H9 (cell line): ENCODE measurements at places on chromosomes 5 and 9. TPM values are rescaled to one million over a fixed set of nuclear protein-coding genes. Genes with fewer than 3 reads are reported as not detected.
A peak's percentile ranks its signal among the peaks of the same experiment; 100 is the strongest.

DNA sequence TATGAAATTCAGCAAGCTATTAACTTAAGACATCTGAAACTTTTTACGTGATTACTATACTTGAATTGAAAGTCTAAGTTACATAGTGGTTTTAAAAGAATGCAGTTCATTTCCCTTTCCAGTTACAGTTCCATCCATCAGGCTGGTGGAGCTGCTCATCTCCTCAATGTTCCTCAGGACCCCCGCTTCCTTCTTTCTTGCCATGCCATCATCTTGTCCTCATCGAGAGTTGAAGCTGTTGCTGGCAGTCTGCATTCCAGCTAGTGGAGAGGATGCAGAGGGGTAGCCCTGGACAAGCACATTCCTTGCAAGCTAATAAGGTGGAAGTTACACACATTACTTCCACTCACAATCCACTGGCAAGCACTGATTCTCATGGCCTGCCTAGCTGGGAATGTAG is 8.8 kb upstream of the RNF183 start:
- no peak for DNase-seq
- no peak overlapping the region for H3K4me3 ChIP-seq
- no peaks in the 10 kb centered on the region for H3K36me3 ChIP-seq
- no peaks in the 10 kb centered on the region for H3K4me1 ChIP-seq

DNA sequence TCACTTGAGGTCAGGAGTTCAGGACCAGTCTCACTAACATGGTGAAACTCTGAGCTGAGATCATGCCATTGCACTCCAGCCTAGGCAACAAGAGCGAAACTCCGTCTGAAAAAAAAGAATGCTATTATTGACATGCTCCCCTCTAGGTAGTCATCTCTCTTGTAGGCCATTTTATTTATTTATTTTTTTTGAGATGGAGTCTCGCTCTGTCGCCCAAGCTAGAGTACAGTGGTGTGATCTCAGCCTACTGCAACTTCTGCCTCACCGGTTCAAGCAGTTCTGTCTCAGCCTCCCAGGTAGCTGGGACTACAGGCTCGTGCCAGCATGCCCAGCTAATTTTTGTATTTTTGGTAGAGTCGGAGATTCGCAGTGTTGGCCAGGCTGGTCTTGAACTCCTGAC is 20.6 kb upstream of the NIM1K start:
- DNase-seq = no peak
- peaks cover 32% of the 10 kb centered on the region for H3K36me3 ChIP-seq
- no peak overlapping the region for H3K4me3 ChIP-seq
- H3K4me1 ChIP-seq = no peaks in the 10 kb centered on the region
- no peak overlapping the region for H3K27ac ChIP-seq
- no peaks in the 10 kb centered on the region for H3K27me3 ChIP-seq

- no peaks in the 10 kb centered on the region for H3K36me3 ChIP-seq
- H3K27ac ChIP-seq = no peak overlapping the region
- H3K4me1 ChIP-seq = no peaks in the 10 kb centered on the region
- no peak for DNase-seq
- H3K4me3 ChIP-seq = no peak overlapping the region
Measured at GRCh38 chr5:154491941-154492340, 13.9 kb upstream of the HAND1 start.

- peaks cover 1% of the 10 kb centered on the region for H3K36me3 ChIP-seq
- peaks cover 5% of the 10 kb centered on the region; the same call in 1 of the 2 replicates for H3K4me1 ChIP-seq
- H3K4me3 ChIP-seq = no peak overlapping the region
- H3K27ac ChIP-seq = no peak overlapping the region
- H3K27me3 ChIP-seq = no peaks in the 10 kb centered on the region
- DNase-seq = no peak
Measured at GRCh38 chr5:173646692-173647091, 30.2 kb upstream of the BOD1 start.

ECSCR gene
- total RNA-seq = 1.6 and 1.9 TPM in 2 replicates

GRCh38 chr9:89032661-89033060 is 41.4 kb downstream of the S1PR3 start:
- H3K4me1 ChIP-seq = no peaks in the 10 kb centered on the region
- no peaks in the 10 kb centered on the region for H3K36me3 ChIP-seq
- DNase-seq = no peak
- no peaks in the 10 kb centered on the region for H3K27me3 ChIP-seq
- no peak overlapping the region for H3K27ac ChIP-seq

- no peaks in the 10 kb centered on the region for H3K36me3 ChIP-seq
- no peak overlapping the region for H3K4me3 ChIP-seq
- H3K27ac ChIP-seq = no peak overlapping the region
- no peaks in the 10 kb centered on the region for H3K4me1 ChIP-seq
- H3K27me3 ChIP-seq = no peaks in the 10 kb centered on the region
- peak; percentile 22 for DNase-seq
Measured at GRCh38 chr5:685262-686171, 7.6 kb downstream of the TPPP start.

TAF9 gene
- 82.4 and 85.0 TPM in 2 replicates for total RNA-seq

GRCh38 chr5:158660726-158661125 is 439.0 kb downstream of the EBF1 start:
- no peak for DNase-seq
- H3K27ac ChIP-seq = no peak overlapping the region
- no peaks in the 10 kb centered on the region for H3K27me3 ChIP-seq
- H3K4me3 ChIP-seq = no peak overlapping the region
- H3K36me3 ChIP-seq = peaks cover 1% of the 10 kb centered on the region

CEL gene
- total RNA-seq = 3.6 and 4.0 TPM in 2 replicates
